T-helper 2 cell treated with Interferon-gamma antibody and Interleukin-4, amounts not matched to agents 5 μg/mL and 100 μg/mL, for 36 hours (primary cell): ENCODE measurements at places on chromosomes 1 and 21.
A peak's percentile ranks its signal among the peaks of the same experiment; 100 is the strongest.

GRCh38 chr1:154533952-154534844 is 24.3 kb downstream of the UBE2Q1 start:
- H3K27ac ChIP-seq = no peak overlapping the region
- peaks cover 10% of the 10 kb centered on the region for H3K27me3 ChIP-seq

GRCh38 chr1:65279070-65279779 is 30.1 kb upstream of the DNAJC6 start:
- H3K4me1 ChIP-seq = no peaks in the 10 kb centered on the region
- no peak for DNase-seq
- peaks cover 37% of the 10 kb centered on the region for H3K27me3 ChIP-seq

- peaks cover 6% of the 10 kb centered on the region for H3K4me1 ChIP-seq
- peaks cover 26% of the 10 kb centered on the region for H3K27me3 ChIP-seq
- DNase-seq = no peak
- H3K27ac ChIP-seq = no peak overlapping the region
- no peaks in the 10 kb centered on the region for H3K36me3 ChIP-seq
- no peak overlapping the region for H3K4me3 ChIP-seq
These were observed 7.8 kb upstream of the SRRM1 start for GRCh38 chr1:24635195-24635843.

DNA sequence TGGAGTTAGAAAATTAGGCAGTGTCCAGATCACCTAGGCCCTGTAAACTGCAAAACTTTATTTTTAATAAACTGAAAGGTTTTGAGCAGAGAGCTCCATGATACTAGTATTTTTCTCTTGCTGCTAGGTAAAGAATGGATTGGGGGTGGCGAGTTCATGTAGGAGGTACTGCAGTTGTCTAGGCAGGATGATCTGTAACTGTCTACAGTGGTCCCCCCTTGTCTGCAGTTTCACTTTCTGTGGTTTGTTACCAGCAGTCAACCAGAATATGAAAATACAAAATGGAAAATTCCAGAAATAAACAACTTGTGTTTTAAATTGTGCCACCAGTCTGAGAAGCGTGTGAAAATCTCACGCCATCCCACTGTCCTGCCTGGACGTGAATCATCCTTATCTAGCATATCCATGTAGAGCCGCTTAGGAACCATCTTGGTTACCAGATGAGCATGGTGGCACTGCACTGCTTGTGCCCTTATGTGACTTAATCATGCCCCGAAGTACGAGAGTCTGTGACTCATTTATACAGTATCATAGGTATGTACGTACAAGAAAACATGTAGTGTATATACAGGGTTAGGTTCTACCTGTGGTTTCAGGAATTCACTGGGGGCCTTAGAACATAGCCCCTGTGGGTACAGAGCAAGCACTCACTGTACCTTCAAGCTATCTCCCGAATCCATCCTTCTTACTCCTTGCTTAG is 94.2 kb downstream of the AHCTF1 start:
- DNase-seq = no peak
- no peaks in the 10 kb centered on the region for H3K27me3 ChIP-seq
- no peak overlapping the region for H3K4me3 ChIP-seq
- no peak overlapping the region for H3K27ac ChIP-seq
- peaks cover 6% of the 10 kb centered on the region for H3K4me1 ChIP-seq

- H3K27me3 ChIP-seq = no peaks in the 10 kb centered on the region
- peaks cover 20% of the 10 kb centered on the region for H3K36me3 ChIP-seq
- H3K4me1 ChIP-seq = no peaks in the 10 kb centered on the region
- H3K27ac ChIP-seq = no peak overlapping the region
- H3K4me3 ChIP-seq = no peak overlapping the region
These were observed 15.3 kb downstream of the MASP2 start for GRCh38 chr1:11031624-11032262.

DNA sequence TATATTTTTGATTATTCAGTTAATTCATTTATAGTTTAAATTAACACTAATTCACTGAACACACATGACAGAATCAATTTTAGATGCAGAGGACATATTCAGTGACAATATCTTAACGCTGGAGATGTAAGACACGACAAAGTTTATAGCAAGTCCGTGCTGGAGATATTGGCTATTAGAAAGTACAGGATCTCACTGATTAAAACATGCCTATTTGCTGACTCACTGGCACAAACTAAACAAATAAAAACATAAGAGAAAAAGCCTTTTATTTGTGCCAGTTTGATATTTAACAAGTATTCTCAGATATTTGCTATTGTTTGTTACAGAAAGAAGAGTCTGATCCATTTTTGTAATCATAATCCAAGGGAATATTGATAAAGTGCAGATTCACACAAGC is 1122.9 kb upstream of the B3GALT2 start:
- H3K27ac ChIP-seq = no peak overlapping the region
- H3K4me1 ChIP-seq = no peaks in the 10 kb centered on the region
- no peak for DNase-seq
- H3K27me3 ChIP-seq = no peaks in the 10 kb centered on the region
- no peak overlapping the region for H3K4me3 ChIP-seq

DNA sequence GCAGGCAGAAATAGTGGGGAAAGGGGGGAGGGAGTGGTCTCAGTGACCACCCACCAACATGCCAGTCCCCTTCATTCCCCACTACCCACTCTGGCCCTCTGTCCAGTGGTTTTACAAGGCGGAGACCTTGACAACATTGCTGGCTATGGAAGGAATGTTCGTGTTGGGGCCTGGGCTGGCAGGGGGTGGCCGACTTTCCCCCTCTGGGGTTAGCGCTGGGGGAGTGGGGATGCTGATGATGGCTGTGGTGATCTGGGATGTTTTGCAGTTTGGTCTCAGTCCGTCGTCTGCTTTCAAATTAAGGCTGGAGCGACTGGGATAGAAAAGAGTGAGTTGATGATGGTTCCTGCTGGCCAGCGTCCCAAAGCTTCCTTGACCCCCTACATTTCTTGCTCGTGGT is 20.3 kb downstream of the DDX20 start:
- H3K27me3 ChIP-seq = peaks cover 12% of the 10 kb centered on the region
- no peak overlapping the region for H3K4me3 ChIP-seq
- no peak overlapping the region for H3K27ac ChIP-seq

DNA sequence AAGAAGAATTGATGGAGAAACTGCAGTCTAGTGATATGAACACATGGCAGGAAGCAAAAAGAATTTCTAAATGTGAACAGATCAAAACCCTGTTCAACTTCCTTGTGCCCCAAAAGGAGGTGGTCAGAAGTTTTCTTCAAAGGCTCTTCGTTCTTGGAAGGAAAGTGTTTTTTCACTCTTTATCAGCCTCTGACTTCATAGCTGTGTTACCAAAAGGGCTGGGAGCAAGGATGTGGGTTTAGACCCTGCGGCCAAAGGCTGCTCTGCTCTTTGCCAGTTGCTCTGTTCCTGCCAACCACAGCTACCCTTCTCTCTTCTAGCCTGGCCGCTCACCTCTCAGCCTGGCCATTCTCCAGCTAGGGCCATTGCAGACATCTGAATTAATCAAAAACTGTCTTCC is 53.8 kb downstream of the PTGER3 start:
- peaks cover 14% of the 10 kb centered on the region for H3K27me3 ChIP-seq
- H3K36me3 ChIP-seq = no peaks in the 10 kb centered on the region
- no peak overlapping the region for H3K27ac ChIP-seq
- DNase-seq = no peak

GRCh38 chr1:35592991-35593769 is 20.1 kb downstream of the TFAP2E start:
- H3K4me3 ChIP-seq = peak overlapping the region; percentile 7
- peak overlapping the region; percentile 2 for H3K27ac ChIP-seq
- H3K36me3 ChIP-seq = peaks cover 5% of the 10 kb centered on the region
- no peaks in the 10 kb centered on the region for H3K27me3 ChIP-seq

- DNase-seq = no peak
- H3K27ac ChIP-seq = no peak overlapping the region
- H3K36me3 ChIP-seq = no peaks in the 10 kb centered on the region
These were observed 47.8 kb upstream of the PBX1 start for GRCh38 chr1:164511001-164511705.
